ENCODE measurements at places on chromosomes 3 and 15.
A peak's percentile ranks its signal among the peaks of the same experiment; 100 is the strongest.

DNA sequence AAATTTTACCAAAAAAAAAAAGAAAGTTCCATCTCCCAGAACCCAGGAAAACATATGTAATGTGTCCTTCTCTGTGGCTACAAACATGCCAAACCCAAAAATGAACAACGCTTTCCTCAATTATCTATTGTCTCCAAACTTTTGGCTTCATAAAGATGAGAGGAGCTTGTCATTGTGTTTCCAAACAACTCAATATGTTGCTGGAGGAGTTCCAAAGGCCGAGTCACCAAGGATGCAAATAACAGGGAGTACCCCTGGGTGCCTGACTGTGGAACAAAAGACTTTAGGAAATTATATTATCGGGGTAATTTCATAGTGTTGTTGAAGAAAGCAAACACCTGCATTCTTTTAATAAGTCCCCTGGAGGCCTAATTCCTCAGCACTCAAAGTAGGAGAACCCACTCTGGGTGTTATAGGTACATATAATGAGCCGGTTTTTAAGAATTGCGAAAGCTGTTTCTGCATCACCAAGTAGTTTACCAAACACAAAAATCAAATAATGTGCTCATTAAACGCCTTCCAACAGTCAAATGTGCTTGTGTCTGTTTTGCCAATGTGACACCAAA lies 206.3 kb upstream of the PRICKLE2 start:
- DNase-seq = no peak

DNA sequence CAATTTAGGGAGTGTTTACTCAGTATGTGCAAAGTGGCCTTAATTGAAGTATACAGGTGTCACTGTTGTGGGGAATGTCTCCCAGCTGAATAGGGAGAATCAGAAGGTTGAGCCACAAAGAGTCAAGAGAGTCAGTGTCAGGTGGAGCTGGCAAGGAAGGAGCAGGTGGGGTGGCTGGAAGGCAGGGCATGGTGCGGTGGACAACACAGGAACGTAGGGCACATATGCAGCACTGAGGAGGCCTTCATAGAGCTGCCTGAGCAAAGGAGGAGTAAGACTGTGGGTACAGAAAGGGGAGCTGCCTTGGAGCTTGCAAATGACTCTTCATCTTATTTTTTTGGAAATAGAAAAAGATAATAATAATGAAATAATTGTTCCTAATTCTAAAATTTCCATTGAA lies 20.0 kb downstream of the ARHGEF3 start:
- no peak for DNase-seq

GRCh38 chr3:171375666-171376595 lies 84.3 kb downstream of the TNIK start:
- peak; percentile 95 for DNase-seq

DNA sequence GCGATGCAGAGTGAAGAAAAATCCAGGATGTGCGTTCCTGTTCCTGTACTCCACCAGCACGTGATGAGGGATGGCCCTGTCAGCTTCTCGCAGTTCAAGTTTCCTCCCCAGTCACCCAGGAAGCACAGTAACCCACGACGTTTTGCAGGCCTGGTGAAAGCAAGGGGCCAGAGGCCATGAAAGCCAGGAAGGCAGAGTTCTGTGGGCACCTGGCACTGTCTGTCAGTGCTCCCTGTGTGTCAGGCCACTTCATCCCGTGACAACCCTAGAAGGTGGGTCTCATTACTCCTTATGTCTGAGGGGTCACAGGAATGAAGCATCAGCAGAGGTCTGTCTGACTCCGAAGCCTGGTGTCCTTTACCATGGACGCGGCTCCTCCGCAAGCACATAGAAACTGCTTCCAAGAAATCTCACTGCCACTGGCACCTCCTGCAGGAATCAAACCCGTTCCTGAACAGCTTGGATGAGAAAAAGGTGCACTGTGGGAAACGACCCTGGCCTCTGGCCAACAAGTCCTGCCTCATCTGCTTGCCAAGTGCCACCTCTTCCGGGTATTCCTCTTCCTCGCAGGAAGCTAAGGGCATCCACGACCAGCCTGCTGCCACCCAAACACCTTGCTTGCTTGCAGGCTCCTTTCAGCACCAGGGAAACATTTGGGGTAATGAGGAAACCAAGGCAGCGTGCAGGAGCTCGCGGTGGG lies 14.6 kb downstream of the RAB43 start:
- no peak for DNase-seq

GRCh38 chr3:108093021-108093420 lies 2.2 kb upstream of the CD47 start:
- DNase-seq = no peak

- no peak for DNase-seq
Measured at GRCh38 chr3:67683522-67683921, 29.1 kb upstream of the SUCLG2 start.

DNA sequence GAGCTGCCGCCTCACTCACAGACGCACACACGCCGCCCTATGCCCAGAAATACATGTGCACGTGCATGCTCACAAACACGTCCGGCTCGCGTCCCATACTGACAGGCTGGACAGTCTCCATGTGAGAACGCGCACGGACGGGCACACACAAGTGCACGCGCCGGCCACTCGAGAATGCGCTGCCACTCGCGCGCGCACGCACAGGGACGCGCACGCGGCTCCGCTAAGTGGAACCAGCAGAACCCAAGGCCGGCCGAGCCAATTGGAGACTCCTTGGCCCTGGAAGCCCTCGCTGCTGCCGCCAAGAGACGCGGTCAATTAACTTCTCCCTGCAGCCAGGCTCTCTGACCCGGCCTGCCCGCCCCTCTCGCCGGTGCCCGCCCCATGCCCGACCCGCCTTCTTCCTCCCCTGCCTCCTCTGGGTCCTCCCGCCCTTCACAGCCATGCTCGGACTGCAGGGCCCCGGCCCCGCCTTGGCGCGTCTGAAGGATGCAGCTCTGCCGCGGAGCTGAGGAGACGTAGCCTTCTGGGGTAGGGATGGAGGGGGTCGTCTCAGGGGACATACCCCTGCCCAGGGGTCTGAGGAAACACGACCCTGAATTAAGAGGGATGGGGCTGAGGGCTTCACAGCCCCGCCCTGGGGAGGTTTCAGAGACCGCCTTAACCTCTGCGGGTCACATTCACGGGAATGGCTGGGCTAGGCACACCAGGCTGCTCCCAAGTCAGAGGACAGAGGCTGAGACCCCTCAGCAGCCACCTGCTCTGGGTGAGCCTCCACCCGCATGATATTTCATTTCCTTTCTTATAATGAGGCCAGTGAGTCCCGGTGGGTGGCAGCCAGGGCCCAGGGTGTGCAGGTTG lies 15.0 kb downstream of the PTH1R start:
- DNase-seq = peak; percentile 72

GRCh38 chr3:174132006-174132405 lies 727.1 kb upstream of the NAALADL2 start:
- no peak for DNase-seq

All from inflammatory macrophage (primary cell).